ENCODE measurements at places on chromosomes 1 and 21. TPM values are rescaled to one million over a fixed set of nuclear protein-coding genes. Genes with fewer than 3 reads are reported as not detected.

- H3K27ac ChIP-seq = no peak overlapping the region
- H3K36me3 ChIP-seq = no peaks in the 10 kb centered on the region
- H3K4me3 ChIP-seq = no peak overlapping the region
- peaks cover 13% of the 10 kb centered on the region for H3K4me1 ChIP-seq
- H3K27me3 ChIP-seq = no peaks in the 10 kb centered on the region
Observed at GRCh38 chr1:51541313-51542050, 22.4 kb upstream of the EPS15 start.

GUCA2B gene
- not detected for total RNA-seq

DNA sequence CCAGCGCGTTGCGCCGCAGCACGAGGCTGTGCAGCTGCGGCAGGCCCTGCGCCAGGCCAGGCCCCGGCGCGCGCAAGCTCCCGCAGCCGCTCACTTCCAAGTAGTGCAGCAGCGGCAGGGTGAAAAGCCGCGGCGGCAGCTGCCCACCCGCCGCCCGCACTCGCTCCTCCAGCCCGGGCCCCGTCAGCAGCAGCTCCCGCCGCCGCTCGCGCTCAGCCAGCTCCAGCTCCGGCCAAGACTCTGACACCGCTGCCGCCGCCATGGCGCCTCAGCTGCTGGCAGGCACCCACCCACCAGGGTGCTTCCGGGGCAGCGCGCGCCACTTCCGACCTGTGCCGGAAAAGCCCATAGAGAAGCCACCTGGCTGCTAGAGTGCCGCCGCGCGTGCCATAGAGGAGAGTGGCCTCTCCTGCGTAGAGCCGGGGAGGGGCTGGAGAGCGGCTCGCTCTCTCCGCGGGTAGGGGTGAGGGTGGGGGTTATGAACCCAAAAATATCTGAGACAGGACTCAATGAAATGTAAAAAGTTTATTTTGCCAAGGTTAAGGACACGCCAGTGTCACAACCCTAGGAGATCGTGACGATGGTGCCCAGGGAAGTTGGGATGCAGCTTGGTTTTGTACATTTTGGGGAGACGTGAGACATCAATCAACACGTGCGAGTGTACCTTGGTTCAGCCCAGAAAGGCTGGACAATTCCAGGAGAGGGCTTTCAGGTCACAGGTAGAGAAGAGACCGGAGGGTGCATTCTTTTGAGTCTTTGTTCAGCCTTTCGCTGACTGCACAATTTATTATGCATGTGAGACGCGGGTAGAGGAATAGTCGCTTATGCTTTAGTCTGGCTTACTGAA lies at the start of gene LRRC47:
LRRC47 (minus strand) TSS at position 284 of the 847 bp plus-strand sequence; CDS start at position 262, 22 bp downstream.
- H3K27me3 ChIP-seq = no peaks in the 10 kb centered on the region
- peak within 1 kb of the TSS; percentile 63 for H3K27ac ChIP-seq
- DNase-seq = peak; percentile 96
- H3K4me3 ChIP-seq = peak within 1 kb of the TSS; percentile 94
- no peaks in the 10 kb centered on the region for H3K4me1 ChIP-seq

DPYD gene
- 71.0 TPM for total RNA-seq

METTL18 gene
- 3.4 TPM for total RNA-seq

DNA sequence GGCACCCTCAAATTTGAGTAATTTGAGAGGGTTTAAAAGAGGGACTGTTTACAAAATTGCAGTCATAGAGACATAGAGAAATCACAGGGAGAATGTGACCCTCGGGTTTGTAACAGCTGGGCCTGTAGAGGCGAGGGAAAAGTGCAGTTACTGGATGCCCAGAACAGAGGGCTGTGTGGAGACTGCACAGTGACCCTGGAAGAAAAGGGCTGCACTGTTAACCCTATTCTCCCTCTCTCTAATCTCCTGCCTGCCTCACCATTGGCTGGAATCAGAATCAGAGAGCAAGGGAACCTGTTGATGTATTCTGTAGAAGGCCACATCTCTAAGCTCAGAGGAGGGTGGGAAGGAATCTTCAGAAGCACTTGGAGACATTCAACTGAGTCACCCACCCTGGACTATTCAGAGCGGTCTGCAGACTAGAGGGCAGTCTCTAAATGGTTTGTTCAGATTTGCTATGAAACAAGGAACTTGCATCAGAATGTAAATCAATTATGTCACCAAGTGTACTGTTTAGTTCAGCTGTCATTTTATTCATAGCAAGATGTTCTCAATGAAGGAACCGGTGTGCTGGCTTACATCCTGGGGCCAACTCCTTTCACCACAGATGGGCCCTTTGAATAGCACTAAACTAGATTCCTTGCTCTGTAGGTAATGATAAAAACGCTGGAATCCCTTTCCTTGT lies 132.2 kb upstream of the HOOK1 start:
- no peaks in the 10 kb centered on the region for H3K4me1 ChIP-seq
- no peaks in the 10 kb centered on the region for H3K27me3 ChIP-seq
- DNase-seq = no peak
- no peaks in the 10 kb centered on the region for H3K36me3 ChIP-seq

TMCO4 gene
- total RNA-seq = 7.1 TPM

COL24A1 gene
- not detected for total RNA-seq

TCHH gene
- total RNA-seq = not detected

DNA sequence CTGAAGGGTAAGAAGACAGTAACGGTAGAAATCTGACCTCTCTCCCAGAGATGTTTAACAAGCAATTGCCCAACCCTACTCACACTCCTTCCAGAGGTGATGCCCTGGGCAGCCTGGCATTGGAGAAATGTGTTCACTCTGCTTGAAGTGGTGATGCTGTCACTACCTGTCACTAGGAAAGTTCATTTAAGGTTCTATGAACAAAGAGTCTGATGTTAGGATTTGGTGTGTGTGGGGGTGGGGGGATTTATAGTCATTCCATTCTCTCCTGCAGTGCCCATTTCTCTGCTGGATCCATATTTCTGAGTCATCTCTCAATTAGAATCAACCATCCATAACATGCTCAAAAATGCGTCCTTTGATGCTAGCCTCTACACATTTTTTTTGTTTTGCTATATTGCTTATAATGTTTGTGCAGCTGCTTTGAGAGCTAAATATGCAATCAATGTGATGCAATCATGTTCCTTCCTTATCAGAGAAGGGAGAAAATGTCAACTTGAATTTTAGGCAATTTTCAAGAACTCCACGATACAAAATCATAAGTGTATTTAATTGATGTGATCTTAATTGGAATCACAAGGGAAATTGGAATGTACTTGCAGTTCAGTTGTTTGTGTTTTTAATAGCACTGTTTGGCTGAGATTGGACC lies 173.9 kb downstream of the DUSP10 start:
- no peaks in the 10 kb centered on the region for H3K4me1 ChIP-seq
- H3K27me3 ChIP-seq = no peaks in the 10 kb centered on the region
- peak; percentile 60 for DNase-seq
- no peak overlapping the region for H3K4me3 ChIP-seq
- H3K36me3 ChIP-seq = no peaks in the 10 kb centered on the region

DNA sequence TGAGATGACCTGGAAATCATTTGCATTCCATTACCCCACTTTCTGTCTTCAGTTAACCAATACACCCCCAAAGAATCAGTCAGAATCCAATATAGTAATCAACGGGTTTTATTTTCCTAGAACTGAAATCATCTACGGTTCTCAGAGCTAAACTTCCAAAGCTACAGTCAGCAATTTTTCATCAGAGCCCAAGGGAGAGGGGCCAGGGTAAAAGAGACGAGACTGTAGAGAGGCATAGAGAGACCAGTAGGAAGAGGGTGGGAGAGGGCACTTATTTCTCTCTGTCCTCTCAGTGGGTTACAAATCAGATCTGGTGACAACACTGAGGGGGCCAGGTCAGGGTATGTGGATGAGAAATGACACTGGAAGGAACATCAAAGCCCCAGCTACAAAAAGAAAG lies 1.1 kb upstream of the MRPL24 start:
- H3K36me3 ChIP-seq = peaks cover 20% of the 10 kb centered on the region
- peak overlapping the region; percentile 61 for H3K27ac ChIP-seq
- H3K4me3 ChIP-seq = no peak overlapping the region
- no peak for DNase-seq
- no peaks in the 10 kb centered on the region for H3K27me3 ChIP-seq

- no peak overlapping the region for H3K4me3 ChIP-seq
- no peaks in the 10 kb centered on the region for H3K27me3 ChIP-seq
- H3K4me1 ChIP-seq = no peaks in the 10 kb centered on the region
- no peak for DNase-seq
- no peaks in the 10 kb centered on the region for H3K36me3 ChIP-seq
Observed at GRCh38 chr1:24117722-24118409, 5.9 kb upstream of the MYOM3 start.

GRCh38 chr1:198151688-198152087 lies 5.1 kb upstream of the NEK7 start:
- H3K36me3 ChIP-seq = no peaks in the 10 kb centered on the region
- no peak overlapping the region for H3K27ac ChIP-seq
- DNase-seq = no peak
- H3K4me3 ChIP-seq = no peak overlapping the region
- no peaks in the 10 kb centered on the region for H3K4me1 ChIP-seq

GRCh38 chr1:42737257-42737656 lies 2.8 kb downstream of the CLDN19 start:
- no peaks in the 10 kb centered on the region for H3K36me3 ChIP-seq
- no peaks in the 10 kb centered on the region for H3K27me3 ChIP-seq
- DNase-seq = no peak
